ENCODE measurements at places on chromosomes 7 and 10.

DNA sequence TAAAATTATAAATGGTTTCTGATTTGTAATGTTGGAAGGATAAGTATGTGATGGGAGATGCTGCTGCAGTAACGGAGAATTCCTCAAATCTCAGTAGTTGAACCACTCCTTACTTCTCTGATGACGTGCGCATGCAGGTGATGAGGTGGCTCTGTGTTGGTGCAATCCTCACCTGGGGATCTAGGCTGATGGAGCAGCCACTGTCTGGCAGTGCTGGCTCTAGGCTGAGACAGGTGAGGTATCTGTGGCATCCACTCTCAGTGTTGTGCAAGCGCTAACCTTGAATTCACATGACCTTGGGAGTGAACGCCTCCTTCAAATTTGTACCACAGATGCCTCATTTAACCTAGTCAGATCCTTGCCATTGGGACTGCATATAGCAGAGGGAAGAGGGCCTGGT, 35.0 kb downstream of the LHFPL3 start:
- DNase-seq = no peak

DNA sequence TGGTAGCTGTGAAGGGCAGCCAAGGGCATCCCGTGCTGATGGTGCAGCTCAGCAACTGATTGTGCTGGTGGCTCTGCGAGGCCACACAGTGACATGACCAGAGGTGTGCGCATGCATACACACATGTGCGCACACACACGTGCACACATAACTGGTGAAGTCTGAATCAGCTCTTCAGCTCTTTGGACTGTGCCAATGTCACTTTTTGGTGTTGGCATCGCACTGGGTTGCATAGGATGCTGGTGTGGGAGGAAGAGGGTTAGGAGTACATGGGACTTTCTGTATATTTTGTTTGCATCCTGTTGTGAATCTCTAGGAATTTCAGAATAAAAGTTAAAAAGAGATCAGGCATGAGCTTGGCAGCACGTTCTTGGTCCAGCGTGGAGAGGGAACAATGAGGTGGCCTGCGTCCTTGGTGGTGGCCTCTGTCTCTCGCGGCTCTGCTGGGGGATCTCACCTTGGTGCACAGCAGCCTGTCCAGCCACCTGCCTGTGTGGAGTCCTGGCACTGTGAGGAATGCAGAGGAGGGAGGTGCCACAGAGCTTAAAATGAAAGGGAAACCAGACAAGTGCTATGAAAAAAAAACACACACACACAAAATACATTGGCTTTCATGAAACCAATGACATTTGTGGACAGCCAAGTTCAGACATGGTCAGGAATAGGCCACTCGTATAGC, 124.0 kb downstream of the TRRAP start:
- no peak for DNase-seq

GRCh38 chr7:69537691-69538090, 60.6 kb upstream of the AUTS2 start:
- no peak for DNase-seq

DNA sequence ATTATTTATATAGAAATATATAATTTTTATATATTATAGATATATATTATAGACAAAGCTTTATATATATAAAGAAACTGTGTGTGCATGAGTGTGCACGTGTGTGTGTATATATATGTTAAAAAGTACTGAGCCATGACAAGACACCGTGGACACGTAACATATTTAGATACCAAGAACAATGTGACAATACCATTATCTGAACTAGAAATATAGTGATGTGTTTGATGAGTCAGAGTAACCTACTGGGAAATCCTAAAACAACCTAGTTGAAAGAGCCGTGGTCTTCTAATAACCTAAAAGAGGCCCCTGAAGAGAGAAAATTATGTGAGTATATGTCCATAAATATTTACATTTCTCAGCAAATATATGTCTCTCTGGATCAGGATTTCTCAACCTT, 50.7 kb upstream of the ITGB8 start:
- no peak for DNase-seq

DNA sequence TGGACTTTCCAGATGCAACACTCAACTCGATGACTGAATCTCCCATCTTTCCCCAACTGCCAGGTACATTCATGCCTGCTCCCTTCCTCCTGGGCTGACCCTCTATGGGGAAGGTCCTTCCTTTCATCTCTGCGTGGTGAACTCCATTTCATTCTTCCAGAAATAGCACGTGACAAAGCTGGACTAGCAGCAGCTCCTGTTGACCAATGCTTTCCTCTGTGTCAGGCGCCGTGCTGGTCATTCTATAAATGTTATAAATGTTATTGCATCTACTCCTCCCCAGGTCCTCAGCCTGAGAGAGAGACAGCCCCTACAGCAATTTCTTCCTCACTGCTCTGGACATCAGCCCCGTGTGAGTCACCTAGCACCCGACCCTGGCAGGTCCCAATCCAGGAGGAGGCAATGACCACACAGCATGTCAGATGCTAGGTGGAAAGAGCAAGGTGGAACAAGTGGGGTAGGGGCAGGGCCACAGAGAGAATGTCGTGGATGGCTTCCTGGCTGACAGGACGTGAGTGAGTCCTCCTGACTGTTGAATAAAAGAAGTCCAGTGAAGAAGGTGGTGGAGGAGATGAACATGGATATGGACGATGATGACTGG, 178.1 kb downstream of the ADAM12 start:
- DNase-seq = no peak

DNA sequence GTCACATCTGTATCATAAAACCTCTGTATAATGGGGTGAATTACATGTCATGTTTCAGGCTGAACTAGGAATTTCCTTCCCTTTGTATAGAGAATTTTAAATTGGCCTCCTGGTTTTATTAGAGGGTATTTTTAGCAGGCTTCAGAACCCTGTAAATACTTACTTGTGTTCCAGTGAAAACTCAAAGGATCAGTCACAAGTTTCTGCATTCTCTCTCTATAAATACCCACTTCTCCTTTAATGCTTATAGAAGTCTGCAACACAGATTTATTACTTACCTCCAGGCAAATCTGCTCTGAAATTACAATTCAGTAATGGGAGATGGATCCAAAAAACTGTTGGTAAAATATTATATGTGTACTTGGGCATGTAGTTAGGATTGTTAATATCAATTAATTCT, 161.6 kb downstream of the GLI3 start:
- DNase-seq = no peak

- DNase-seq = no peak
Measured at GRCh38 chr10:120789303-120790203, 61.6 kb upstream of the WDR11 start.

DNA sequence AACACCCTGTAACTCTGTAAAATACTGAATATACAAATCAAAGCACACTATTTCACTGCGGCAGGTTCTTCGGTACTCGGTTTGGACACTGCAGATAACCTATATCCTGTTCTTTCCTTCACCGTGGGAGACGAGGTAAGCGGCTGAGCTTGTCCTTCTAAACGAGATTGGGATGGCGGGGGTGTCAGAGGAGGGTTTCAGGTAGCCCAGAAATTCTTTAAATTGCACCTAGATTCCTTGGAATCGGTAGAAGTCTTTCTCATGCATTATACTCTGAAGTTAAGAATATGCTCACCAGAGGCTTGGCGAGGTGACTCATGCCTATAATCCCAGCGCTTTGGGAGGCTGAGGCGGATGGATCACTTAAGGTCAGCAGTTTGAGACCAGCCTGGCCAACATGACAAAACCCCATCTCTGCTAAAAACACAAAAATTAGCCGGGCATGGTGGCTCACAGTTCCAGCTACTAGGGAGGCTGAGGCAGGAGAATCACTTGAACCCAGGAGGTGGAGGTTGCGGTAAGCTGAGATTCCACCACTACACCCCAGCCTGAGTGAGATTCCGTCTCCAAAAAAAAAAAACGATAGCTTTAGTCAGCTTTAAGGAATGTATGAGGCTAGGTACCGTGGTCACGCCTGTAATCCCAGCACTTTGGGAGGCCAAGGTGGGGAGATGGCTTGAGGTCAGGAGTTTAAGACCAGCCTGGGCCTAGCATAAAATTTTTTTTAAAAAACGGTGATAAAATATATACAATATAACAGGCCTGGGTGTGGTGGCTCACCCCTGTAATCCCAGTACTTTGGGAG, 10.1 kb upstream of the LAT2 start:
- peak; percentile 25 for DNase-seq
